Activated T-cell treated with anti-CD3 and anti-CD28 coated beads, Interleukin-2, amount 50 U/mL, for 48 hours (primary cell): ENCODE measurements at places on chromosomes 16 and 17.

DNA sequence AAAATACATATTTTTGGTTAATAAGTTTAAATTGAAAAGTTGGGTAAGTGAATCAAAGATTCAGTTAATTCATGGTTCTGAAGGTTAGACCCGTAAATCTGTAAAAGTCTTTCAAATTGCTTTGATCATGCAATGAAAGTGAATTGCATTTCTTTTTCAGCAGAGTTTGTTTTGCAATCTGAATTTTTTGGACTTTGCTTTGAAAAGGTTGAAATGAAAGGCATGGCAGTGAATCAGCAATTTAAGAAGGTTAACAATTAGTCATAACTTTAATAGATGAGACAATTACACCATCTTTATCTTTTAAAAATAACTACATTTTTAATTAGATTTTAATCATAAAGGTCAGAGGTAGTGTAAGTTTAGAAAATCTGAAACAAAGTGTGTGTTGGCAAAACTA, 310.9 kb upstream of the KCNJ16 start:
- no peak for DNase-seq

DNA sequence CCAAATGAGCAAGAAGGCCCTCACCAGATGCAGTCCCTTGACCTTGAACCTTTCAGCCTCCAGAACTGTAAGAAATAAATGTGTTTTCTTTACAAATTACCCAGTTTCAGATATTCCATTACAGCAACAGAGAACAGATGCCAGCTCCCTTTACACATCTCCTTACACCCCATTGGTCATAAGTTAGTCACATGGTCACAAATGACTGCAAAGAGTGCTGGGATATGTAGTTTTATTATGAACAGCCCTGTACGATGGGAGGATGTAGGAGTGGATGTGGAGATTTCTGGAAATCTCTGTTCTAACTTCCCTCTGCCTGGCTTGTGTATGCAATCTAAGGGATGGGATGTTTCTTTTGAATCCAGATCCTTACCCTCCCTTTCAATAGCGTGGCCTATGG, 13.3 kb upstream of the RPL38 start:
- DNase-seq = no peak

GRCh38 chr17:74457146-74457819, 9.2 kb upstream of the CD300A start:
- peak; percentile 85 for DNase-seq

DNA sequence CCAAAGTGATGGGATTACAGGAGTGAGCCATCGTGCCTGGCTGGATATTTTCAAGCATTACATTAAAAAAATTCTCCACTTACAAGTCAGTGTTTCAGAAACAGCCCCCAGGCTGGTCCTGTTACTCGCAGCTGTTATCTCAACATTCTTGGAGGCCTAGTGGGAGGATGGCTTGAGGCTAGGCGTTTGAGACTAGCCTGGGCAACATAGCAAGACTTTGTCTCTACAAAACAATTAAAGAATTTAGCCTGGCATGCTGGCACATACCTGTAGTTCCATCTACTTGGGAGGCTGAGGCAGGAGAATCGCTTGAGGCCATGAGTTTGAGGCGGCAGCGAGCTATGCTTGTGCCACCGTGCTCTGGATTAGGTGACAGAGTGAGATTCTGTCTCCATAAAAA, 26.5 kb upstream of the SPNS3 start:
- no peak for DNase-seq

- no peak for DNase-seq
These were observed 25.8 kb downstream of the SOX8 start for GRCh38 chr16:1007284-1007850.

DNA sequence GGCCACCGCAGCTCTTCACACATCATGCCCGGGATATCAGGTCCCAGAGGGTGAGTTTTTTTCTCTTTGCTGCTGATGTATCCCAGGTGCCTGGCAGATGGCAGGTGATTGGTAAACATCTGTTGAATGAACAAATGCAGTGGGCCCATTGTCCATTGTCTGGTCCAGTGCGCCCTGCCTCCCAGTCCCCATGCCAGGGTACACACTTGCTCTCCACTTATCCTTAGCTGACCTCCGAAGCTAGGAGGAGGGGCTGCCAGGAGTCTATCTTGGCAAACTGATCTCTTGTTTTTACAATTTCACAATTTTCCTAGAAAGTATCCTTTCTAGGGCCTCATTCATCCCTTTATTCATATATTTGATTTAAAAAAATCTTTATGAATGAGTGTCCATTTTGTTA, 196.0 kb downstream of the RAB11FIP4 start:
- DNase-seq = no peak

GRCh38 chr16:25419681-25420080, 162.0 kb upstream of the ZKSCAN2 start:
- DNase-seq = no peak

DNA sequence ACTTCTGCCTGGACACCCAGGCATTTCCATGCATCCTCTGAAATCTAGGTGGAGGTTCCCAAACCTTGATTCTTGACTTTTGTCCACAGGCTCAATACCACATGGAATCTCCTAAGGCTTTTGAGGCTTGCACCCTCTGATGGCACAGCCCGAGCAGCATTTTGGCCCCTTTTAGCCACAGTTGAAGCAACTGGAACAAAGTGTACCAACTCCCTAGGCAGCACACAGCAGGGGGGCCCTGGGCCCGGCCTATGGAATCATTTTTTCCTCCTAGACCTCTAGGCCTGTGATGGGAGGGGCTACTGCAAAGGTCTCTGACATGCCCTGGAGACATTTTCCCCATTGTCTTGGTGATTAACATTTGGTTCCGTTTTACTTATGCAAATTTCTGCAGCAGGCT, 32.0 kb downstream of the ABCC1 start:
- DNase-seq = no peak

DNA sequence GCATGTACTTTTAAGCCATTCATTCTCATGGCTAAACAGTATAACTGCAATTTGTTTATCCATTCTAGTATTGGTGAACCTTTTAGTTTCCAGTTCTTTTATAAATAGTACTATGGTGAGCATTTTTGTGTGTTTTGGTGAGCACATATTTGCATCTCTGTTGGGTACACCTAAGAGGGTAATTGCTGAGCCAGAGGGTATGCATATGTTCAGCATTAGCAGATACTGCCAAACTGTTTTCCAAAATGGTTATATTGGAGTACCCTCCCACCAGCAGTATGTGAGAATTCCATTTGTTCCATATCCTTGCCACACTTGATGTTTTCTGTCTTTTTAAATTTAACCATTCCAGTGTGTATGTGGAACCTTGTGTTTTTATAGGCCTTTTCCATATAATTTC, 54.1 kb upstream of the SLC12A3 start:
- DNase-seq = no peak
